ENCODE measurements at places on chromosomes 16 and 17.

GRCh38 chr17:79629548-79630049 is 18.7 kb upstream of the RBFOX3 start:
- no peak for DNase-seq

DNA sequence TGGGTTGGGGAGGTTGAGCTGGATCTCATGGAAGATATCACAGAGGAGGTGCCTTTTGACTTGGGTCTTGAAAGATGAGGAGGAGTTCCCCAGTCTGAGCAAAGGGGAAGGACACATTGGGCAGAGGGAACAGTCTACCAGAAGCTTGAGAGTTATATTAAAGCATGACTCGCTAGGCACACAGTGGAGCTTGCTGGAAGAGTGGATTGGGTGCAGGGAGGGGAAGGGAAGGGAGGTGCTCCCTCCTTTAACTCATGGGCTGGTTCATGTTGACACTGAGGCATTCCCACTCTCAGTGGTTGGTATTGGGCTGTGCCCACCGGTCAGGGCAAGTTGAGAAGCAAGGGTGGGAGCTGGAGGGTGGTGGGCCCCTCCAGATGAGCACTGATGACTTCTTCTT is 5.9 kb downstream of the TMEM98 start:
- no peak for DNase-seq

DNA sequence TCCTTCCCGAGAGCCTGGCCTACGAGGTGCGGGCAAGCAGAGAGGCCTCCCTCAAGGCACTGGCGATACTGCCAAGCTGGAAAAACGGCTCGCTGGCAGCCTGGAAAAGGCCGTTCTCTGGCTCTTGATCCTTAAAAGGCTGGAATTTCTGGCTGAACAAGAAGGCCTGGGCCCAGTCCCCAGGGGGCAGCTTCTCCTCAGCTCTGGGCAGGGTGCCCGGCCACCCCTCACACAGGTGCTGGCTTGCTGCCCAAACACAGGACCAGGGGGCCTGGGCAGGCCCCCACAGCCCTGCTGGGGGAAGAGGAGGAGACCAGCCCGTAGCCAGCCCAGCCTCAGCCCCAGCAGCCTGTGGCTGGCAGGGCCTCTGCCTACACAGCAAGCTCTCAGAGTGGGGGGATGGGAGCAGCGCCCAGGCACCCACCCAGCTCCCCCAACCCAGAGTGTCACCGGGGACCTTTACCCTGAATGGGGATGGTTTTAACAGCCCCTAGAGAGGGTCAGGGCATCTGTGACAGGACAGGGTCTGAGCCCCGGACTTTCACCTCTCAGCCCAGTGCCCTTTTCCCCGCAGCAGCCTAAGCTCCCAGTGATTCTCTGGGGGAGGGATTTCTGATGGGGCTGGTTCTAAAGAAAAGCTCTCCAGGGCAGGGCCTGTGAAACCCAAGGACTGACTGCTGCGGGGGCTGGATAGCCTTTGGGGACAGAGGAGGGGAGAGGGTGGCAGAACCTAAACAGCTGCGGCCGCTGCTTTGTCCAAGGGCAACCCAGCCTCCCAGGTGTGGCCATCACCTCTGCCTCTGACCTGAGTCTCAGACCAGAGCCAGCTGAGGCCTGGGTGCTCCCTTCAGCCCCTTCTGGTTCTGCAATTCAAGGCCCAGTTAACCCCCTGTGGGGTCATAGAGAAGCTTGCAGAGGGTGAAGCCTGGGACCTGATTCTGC is 38.6 kb upstream of the TOB1 start:
- peak; percentile 90 for DNase-seq

DNA sequence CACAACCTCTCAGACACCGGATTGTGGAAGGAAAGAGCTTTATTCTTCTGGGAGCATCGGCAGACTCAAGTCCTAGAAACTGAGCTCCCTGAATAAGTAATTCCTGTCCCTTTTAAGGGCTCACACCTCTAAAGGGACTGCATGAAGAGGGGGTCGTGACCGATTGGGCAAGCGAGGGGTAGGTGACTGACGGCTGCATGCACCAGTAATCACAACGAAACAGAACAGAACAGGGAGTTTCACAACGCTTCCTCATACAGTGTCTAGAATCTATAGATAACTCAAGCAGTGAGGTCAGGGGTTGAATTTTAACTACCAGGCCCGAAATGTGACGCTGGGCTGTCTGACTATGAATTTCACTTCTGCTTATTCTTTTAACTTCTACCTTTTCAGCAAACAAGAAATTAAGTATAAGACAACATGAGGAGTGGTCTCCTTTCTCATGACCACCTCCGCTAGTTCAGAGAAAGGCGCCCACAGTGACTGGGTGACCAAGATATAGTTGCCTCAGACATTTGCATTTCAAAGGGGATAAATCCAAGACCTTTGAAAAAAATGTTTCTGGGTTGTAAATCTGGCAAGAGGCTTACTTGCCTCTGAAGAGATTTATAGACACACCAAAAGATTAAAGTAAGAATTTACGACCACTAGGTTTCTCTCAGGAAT is 88.4 kb upstream of the ATF7IP2 start:
- DNase-seq: no peak

DNA sequence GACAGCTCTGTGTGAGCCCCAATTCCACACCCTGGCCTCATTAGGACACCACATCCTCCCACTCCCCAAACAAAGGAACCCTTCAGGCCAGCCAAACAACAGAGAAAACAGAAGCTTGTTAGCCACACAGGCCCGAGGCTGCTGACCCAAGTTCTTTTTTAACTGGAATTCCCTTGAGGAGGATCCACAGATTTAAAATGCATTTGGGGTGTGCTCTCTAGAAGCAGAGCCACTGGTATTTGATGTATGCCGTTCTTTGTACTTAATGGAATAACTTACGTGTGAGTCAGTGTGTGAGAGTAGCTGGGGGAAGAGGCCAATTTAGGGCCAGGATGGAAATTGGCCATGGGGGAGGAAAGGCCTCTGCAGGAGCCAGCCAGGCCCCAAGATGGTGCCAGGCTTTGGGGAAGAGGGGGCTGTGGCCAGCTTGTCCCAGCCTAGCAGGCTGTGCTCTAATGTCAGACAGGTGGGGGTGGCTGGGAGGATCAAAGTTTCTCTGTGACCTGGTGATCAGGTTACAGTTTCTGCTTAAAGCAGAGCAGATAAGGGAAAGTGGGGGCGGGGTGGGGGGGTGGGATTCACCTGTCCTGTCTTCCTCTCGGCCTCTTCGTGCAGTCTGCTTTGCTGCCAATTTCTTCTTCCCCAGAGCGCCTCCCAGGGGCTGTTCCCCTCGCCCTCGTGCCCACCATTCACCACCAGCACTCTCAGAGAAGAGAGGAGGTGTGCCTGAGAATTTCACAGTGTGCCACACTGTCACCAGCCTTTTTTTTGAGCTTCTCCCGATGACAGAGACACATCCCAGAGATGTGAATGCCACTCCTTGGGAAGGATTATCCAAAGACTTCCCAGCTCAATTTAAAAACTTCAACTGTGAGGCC is 50.8 kb downstream of the TOM1L2 start:
- no peak for DNase-seq

DNA sequence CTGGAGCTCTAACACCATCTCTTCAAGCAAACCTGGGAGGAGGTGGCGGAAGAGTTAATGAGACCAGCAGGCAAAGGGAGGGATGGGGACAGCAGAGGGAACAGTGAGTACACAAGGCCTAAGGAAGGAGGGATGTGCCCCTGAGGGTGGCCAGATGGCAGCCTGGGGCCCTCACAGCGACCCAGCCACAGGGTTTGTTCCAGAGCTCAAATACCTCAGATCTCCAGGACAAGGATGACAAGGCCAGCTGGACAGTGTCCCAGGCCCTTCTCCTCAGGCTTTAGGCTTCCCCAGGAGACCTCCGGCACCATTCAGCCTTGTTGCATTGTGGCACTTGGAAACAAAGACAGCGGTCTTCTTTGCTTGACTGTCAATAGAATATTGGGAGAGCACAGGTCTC is 14.9 kb downstream of the CDIP1 start:
- DNase-seq: no peak

GRCh38 chr17:50843150-50843905 is 7.9 kb downstream of the WFIKKN2 start:
- no peak for DNase-seq

GRCh38 chr17:62778990-62779681 is 29.0 kb downstream of the MARCHF10 start:
- peak; percentile 95 for DNase-seq

DNA sequence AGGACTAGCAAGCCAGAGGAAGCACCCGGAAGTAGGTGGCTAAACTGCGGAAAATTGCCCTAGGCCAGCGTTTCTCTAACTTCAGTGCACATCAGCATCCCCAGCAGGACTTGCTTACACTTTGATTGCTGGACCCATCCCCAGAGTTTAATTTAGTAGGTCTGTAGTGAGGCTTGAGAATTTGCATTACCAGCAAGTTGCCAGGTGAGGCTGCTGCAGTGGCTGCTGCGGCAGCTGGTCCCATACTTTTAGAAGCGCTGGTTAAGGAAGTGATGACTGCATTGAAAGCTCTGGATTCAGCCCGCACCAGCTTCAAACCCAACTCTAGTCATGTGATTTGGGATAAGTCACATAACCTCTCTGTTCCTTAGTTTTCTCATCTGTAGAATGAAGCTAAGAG is 4.2 kb downstream of the EEF2K start:
- no peak for DNase-seq
